ENCODE measurements at places on chromosomes 4 and X.
A peak's percentile ranks its signal among the peaks of the same experiment; 100 is the strongest.

DNA sequence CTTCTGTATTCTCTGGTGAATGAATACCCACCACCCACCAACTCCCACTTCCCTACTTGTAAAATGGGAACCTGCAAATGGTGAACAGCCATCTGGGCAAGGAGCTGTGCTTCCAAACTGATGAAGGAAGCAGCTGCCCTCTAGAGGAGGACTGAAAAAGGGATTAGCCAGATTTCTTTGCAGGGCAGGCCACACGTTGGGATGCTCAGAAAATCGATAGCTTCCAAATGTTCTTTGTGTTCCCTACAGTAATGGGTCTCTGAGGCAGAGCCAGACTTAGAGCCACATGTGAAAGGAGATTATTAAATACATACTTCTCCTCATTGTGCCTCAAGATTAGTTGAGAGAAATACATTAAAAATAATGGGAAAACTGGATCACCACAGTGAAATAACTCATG lies 39.3 kb upstream of the LPAR4 start:
- DNase-seq: no peak

DNA sequence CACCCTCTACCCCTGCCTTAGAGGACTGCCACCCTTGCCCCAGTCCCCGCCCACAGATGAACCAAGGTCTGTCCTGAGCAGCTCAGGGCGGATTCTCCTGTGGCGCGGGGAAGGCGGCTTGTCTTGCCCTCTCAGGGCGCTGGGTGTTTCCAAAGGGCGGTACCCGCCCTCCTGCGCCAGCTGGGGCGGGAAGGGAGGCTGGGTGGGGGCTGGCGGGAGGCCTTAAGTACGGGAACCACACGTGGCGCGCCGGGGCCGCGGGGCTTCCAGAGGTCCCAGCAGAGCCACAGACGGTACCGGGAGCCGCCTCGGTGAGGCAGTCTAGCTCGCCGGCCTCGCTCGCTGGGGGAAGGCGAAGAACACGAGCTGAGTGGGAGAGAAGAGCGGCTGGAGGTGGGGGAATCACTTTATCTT lies 361.1 kb downstream of the MID1IP1 start:
- DNase-seq: peak; percentile 63

- no peak for DNase-seq
These were observed 219.4 kb downstream of the NKX6-1 start for GRCh38 chr4:84279678-84280077.

DNA sequence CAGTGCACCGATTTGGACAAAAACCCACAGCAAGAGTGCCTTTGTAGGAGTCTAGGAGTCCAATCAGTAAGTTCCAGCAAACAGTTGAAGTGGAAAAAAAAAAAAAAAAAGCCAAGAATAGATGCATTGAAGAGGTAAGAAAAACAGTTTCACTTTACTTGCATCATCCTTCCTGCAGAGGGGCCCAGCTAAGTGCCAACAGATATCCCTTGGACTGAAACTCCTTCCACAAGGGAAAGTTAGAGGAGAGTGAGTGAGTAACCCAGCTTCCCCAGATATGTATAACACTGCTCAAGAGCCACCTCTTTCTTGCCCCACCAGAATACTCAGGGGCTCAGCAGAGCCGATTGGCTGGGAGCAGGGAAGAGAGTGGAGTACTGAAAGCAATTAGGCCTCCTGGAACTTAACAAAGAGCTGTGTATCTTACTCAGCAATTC lies 617.7 kb upstream of the SMIM31 start:
- no peak for DNase-seq

DNA sequence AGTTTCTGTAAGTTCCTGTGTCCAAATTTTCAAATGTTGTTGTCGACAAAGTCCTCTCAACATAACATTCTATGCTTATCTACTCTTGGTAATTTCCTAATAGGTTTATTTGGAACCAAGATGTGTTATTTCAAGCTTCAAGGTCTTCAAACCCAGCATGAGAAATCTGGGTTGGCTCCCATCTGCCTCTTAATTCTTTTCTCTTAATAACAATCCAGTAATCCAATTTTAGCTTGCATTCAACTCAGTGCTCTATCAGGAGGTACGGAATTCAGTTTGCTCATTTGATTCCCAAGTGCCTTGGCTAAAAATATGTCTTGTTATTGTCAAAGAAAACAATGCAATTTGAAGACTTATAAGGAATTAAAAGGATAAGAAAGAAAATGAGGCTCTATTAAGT lies 235.5 kb upstream of the MID1 start:
- DNase-seq: no peak

- no peak for DNase-seq
These were observed 257.8 kb downstream of the FBXW7 start for GRCh38 chr4:152278172-152278504.

- no peak for DNase-seq
These were observed 509 bp downstream of the CXXC4 start for GRCh38 chr4:104494185-104494584.

GRCh38 chrX:97471071-97471470 lies 587.4 kb downstream of the RPA4 start:
- DNase-seq: no peak

DNA sequence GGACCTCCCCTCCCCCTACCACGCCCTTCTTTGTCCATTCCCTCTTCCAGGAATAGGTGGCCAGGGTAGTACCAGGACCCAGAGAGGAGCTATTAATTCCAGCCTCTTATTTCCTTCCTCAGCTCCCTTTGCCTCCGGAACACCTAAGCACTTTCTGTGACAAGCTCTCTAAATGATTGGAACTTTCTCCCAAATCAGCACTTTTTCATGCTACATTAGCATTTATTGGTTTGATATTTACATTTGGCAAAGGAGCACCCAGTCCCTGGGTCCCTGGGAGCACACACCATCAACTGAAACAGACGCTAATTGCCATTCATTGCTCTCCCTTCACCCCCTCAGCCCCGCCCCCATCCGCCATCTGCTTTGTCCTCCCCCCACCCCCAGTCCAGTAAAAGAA lies 182.0 kb upstream of the BCOR start:
- DNase-seq: no peak

- peak; percentile 24 for DNase-seq
These were observed 124.2 kb upstream of the MBNL3 start for GRCh38 chrX:132612821-132613564.

DNA sequence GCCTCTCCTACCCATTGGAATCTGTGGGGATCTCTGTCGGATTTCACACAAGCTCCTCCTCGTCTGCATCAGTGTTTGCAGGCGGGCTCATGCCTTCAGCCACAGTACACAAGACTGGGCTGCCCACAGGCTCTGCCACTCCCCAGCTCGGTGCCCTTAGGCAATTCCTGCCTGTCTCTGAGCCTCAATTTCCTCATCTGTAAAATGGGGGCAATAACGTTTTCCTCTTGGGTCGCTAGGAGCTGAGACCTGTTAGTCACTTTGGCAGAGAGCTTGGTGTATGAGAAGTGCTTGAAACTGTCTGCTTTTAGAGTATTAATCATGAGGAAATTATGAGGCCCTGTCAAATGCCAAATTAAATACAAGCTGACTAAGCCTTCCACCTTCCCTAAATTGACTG lies 27.6 kb upstream of the MSX1 start:
- DNase-seq: no peak

DNA sequence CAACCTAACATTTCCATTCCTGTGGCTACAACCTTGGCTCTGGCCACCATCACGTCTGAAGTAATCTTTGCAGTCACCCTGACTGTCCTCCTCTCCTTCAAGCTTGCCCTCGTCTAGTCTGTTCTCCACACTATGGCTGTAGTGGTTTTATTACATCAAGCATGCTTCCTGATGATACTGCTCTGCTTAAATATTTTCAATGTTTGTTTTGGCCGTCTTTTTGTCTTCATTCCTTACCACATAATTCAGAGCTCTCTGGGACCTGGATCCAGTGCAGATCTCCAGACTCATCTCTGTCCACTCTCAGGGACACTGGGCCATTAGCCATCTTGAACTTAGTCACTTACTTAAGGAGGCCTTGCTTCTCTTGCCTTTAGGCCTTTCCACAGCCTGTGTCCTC lies 27.7 kb upstream of the FREM3 start:
- DNase-seq: no peak

DNA sequence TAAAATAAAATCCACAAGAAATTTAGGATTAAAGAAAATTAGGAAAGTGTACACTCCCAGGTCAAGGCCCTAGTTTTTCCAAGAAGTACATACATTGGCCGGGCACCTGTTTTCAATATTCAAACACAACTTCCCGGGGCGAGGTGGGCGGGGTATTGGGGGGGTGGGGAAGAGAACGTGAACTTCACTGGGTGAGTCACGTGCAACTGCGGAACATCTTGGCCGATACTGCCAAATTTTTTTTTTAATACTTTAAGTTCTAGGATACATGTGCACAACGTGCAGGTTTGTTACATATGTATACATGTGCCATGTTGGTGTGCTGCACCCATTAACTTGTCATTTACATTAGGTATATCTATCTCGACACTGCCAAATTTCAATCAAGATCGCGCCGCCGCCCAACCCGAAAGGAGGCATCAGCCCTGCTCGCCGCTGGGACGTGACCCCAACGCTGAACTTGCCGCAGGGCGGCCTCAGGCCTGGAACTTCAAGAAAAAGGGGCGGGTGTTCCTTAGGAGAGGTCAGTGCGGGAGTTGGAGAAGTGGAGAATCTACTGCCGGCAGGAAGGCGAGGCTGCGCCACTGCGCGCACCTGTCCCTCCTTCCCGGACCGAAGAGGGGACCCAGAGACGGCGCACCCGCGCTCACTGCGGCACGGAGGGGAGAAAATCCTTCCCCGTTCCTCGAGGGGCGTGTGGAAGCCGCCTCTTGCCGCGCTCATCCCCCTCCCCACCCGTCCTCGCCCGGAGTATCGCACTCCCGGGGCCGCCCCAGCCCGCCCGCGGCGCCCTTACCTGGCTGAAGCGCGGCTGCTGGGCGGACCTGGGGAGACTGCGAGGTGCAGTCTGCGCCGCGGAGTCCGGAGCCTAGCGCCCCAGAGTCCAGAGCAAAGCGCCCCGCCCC lies at the start of gene TEC:
TSS of gene TEC (minus strand) at position 883 of the 905 bp plus-strand sequence. CDS start 41,224 bp downstream, outside the sequence.
- DNase-seq: peak; percentile 76

DNA sequence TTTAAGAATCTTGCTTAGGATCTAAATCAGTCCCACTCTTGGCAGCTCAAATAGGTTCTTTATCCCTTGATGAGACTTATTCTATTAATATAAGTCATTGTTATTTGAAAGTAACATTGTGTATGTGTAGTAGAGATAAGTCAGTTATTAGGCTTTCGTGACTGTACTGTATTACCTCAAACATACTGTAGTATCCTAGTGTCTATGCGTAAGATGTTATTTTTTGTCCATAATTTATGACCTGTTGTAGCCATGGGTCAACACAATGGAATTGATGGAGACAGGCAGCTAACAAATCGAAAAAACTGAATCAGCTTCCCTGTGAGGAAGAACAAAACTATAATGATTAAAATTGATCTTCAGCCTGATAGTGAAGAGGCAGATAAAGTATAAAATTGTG lies 41.8 kb downstream of the CLCN3 start:
- DNase-seq: no peak

GRCh38 chr4:41506130-41506529 lies 31.8 kb upstream of the LIMCH1 start:
- no peak for DNase-seq

- no peak for DNase-seq
These were observed 67.0 kb downstream of the AASDH start for GRCh38 chr4:56320293-56320692.

- no peak for DNase-seq
These were observed 1.5 kb downstream of the ADRA2C start for GRCh38 chr4:3767570-3768288.

DNA sequence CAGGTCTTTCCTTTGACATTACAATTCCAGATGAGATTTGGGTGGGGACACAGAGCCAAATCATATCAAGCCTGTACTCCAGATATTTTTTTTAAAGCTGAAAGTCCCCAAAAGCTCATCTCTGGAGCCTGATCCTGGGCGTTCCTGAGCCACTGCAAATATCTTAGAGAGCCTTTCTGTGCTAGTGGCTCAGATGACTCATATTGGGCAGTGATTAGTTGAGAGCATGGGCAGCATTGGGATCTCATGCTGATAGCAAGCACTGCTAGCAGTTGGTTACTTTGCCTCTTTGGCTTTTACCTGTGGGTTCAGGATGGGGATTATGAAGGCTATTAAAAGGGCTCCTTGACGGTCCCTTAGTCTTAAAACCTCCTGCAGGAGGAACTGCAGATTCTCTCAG lies 51.4 kb upstream of the SCRG1 start:
- no peak for DNase-seq

GRCh38 chr4:73822389-73822788 lies 14.1 kb upstream of the CXCL6 start:
- no peak for DNase-seq

- no peak for DNase-seq
These were observed 19.3 kb downstream of the SCARB2 start for GRCh38 chr4:76194325-76194724.

GRCh38 chrX:103783196-103783595 lies 6.6 kb downstream of the PLP1 start:
- no peak for DNase-seq

- DNase-seq: no peak
These were observed 21.1 kb downstream of the AIFM1 start for GRCh38 chrX:130144509-130144908.

DNA sequence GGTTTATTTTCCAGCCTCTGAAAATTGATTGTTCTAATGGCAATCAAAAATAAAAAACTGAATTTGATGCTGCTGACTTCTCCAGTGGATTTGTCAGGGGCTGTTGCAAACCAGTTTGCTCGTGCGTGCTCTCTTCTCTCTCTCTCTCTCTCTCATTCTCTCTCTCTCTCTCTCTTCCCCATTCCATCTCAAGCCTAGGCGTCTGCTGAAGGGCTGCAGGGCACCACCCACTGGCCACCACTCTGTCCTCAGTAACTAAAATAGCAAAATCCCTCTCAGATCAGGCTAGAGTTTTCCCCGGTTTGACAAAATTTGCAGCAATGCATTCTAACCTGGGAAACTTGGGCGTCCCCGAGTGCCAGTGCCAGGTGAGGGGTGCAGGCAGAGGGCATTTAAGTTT lies 19.4 kb downstream of the NKX6-1 start:
- DNase-seq: peak; percentile 52

DNA sequence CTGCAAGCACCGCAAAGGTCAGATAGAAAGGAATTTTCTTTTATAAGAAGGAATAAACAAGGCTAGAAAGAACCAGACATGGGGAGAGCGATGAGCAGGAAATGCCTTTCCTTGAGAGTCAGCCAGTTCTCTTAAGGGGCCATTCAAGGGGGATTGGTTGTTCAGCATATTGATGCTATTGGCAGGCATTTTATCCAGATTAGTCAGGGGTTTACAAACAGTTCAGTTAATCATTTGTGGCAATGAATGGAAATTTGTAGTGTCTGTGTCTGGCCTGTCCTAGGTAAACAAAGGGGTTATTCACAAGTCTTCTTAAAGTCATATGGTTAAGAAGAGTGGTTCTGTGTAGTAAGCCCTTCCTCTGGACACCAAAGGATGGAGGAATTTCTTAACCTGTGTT lies 184.7 kb upstream of the FRMPD4 start:
- no peak for DNase-seq

DNA sequence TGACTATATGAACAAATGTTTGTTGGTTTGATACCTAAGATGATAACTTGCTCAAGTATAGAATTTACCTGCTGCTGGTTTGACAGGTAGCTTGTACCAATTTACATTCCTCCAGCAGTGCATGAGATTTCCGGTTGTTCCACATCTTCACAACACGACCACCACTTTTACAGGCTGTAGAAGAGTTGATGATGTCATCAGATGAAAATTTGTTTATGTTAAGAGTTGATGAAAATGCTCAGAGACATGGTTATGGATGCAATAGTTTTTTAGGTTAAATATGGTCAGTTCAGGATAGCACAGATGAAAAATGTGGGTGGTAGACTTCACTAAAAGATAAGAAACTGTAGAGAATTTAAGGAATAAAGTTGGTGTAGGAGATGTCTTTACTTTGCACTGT lies 468.3 kb downstream of the PCDH18 start:
- no peak for DNase-seq

GRCh38 chr4:15654593-15655222 lies 449 bp downstream of the FBXL5 start:
- DNase-seq: peak; percentile 79

Data from retina (tissue), 1 donor.